Activated naive CD8-positive, alpha-beta T cell treated with anti-CD3 and anti-CD28 coated beads for 36 hours (primary cell): ENCODE measurements at places on chromosomes 6 and 20.

GRCh38 chr6:2918936-2919335 lies 15.8 kb upstream of the SERPINB9 start:
- no peak for DNase-seq

DNA sequence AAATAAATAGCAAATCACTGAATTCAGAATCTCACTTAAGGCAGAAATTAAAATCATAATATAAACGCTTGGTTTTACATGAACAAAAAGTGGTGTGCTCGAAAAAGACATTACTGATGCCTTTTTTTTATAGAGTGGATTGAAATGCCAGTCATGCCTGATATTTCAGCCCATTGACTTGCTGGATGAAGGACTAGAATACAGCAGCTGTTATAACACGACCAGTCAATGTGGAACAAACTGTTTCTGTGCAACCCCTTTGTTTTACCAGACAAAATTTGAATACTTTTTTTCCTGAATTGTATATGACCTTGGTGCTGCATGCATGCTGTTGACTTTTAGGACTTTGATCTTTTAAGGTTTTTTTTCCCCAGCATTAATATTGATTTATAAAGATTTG lies 150.0 kb downstream of the QKI start:
- DNase-seq = no peak

- no peak for DNase-seq
Observed at GRCh38 chr6:49087369-49087768, 375.7 kb downstream of the MMUT start.

- no peak for DNase-seq
Observed at GRCh38 chr6:64046746-64047208, 411.2 kb downstream of the PHF3 start.

DNA sequence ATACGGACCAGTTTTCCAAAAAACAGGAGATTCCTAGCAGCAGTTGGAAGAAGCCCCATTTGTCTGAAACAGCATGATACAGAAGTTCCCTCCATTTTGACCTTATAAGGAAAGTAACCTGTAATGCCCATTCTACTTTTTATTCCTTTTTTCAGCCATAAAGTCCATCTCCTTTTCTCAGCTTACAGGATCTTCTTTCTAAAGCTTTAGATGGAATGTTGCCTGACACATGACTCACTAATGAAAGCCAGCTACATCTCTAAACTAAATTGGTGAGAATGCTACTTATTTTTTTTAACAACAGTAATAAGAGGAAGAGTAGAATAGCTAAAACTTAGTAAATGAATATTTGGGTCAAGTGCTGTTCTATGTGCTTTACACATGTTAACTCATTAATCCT lies 234.1 kb downstream of the CDH26 start:
- no peak for DNase-seq

GRCh38 chr6:33770124-33770832 lies 18.7 kb downstream of the LEMD2 start:
- DNase-seq = no peak

DNA sequence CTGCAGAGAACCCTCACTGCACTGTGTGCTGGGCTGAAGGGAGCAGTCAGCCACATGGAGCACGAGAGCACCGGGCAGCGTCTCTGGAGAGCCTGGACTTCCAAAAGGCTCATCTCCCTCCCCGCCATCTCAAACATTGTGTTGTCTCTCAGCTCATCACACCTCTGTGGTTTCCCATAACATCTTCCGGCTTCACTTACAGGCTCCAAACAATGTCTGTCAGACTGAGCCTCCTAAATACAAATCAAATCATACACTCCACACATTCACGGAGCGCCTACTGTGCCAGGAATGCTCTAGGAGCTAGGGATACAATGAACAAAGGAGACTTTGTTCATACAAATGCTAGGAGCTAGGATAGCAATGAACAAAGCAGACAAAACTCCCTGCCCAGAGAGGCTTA lies 398.0 kb downstream of the RNGTT start:
- no peak for DNase-seq

DNA sequence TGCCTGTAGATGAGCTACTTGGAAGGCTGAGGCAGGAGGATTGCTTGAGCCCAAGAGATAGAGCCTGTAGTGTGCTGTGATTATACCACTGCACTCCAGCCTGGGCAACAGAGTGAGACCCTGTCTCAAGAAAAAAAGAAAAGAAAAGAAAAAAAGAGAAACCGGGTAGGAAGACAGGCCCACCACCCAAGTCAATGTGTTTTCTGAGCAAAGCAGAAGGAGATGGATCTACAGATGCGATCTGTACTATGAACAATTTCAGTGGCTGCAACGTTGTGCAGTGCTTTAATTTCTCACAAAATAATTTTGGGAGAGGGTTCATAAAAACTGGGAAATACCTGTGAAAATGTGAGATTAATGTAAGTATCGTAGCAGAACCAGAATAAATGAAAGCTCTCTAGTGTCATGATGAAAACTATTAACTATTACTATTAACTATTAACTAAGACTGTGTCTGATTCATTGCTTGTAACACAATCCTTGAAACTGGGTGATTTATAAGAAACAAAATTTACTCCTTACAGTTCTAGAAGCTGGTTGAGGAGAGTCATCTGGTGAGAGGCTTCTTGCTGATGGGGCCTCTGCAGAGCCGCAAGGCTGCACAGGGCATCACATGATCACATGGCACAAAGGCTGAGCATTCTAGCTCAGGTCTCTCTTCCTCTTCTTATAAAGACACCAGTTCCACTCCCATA lies 233.1 kb upstream of the ZNF217 start:
- no peak for DNase-seq

GRCh38 chr6:36752187-36752885 lies 54.7 kb downstream of the RAB44 start:
- DNase-seq = no peak

DNA sequence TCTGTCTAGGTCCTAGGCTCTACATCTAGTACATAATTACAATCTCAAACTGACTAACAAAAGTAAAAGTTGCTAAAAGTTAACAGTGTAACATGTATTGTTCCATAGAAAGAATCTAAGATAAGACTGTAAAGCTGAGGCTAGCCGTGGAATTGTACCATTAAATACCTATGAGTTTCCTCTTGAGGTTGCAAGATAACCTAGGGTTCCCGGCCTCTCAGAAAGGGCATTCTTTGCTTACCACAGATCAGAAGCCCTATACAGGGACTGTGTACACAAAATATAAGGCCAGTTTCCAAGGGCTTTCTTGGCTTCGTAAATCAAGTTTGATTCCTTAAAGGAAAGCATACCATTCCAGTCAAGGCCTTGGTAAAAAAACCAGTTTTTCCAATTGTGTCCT lies 11.5 kb upstream of the SLC52A3 start:
- no peak for DNase-seq

DNA sequence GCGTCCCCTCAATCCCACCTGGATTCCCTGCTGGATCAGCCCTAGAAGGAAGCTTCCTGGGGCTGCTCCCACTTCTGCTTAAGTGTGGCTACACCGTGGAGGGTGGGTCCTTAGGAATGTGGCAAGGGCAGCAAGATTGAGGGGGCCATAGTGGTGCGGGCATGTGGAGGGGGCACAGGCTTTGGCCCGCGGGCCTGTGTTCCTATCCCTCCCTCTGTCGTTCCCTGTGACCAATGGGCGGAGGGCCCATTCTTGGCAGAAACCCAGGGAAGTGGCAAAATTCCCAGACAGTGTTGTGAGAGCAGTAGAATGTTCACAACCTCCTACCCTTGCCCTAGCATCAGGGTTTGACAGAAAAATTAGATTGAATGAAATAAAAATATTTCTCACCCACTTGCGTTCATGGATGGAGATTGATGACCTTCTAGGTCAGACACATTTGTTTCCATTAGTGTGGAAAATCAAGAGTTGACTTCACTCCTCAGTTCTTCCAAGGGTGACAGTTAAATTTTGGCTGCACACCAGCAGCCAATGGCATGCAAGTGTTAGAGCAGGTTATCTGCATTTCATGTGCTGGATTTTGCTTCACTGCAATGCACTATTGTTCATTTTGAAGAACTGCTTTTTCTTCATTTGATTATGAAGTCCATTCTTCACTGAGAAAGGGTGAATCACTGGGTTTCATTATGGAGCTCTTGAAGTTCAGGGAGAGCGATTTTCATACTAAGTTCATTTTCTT lies 49.3 kb upstream of the AHI1 start:
- no peak for DNase-seq

GRCh38 chr6:129893640-129894039 lies 32.5 kb upstream of the TMEM244 start:
- DNase-seq = no peak

GRCh38 chr6:154123155-154123956 lies 84.3 kb downstream of the OPRM1 start:
- DNase-seq = no peak

DNA sequence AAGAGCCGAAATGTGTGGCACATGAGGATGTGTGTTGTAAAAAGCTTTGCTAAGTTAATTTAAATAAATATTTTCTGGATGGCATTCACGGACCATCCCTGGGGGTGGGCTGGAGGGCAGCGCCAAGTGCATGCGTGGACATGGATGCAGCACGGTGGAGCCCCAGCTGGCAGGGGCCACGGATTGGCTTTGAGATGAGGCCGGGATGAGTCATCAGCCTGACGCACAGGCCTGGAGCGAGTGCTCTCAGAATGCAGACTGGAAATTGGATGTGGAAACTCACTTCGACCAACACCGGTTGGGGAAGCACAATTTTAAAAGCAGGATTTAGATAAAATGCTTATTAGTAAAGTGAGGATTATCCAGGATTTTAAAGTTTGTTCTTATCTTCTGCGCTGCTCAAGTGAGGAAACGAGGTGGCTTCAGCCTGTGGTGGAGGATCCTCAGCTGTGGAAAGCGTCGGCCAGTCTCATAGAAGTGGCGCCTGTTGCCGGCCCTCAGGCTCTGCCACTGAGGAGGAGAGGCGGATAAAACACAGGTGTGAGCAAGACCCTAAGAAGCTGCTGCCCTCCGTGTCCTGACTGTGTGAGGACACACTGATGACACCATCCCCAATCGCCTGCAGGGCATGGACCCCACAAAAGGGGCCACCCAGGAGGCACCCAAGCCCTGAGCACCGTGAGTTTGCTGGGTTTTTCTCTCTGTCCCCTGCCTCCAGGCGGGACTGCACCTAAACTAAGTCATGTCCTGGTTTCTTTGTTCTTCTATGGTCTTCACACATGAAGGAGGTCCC lies 279.7 kb downstream of the CDH4 start:
- no peak for DNase-seq

DNA sequence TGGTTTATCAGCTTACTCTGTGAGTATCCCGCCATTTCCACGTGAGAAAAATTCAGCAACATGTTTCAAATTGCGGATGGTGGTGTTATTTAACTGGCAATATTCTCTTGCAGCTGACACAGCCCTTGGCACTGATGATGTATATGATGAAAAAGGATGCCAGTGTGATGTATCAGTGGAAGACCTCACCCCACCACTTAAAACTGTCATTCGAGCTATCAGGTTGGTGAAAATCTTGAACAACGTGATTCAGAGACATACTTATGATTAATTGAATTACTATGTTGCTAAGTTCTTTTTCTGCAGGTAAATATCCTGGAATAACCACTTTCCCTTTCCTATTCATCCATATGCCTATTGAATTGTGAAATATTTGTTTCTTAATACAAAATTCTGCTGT lies 55.7 kb downstream of the KHDC1L start:
- DNase-seq = no peak

- no peak for DNase-seq
Observed at GRCh38 chr20:17661121-17661744, 20.8 kb downstream of the RRBP1 start.

DNA sequence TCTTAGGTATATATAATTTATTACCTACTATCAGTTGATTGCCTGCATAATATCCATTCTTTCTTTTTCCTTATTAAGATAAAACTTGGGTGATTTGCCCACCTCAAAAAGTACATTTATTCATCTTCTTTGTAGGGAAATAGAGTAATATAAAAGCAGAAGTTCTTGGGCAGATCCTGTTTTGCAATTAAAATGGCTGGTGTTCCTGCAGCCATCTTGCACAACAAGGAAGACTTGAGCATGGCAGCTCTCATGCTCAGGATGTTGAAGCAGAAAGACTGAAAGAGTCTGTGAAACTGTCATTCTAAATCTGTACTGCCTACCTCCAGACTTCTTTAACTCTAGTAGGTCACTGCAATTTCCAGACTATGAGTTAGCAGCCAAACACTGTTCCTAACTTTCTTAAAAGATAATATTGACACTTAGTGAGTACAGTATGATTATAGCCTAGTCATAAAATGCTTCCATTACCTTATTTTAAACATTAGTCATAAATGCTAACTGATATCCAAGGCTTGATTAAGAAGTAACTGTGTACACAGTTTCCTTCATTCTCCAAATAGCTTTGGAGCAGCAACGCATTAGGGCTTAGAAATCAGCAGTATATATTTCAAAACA lies 24.6 kb upstream of the HTR1B start:
- DNase-seq = no peak

GRCh38 chr20:10427060-10427692 lies 6.8 kb downstream of the MKKS start:
- DNase-seq = peak; percentile 8

- DNase-seq = no peak
Observed at GRCh38 chr6:3789018-3789895, 37.7 kb upstream of the PXDC1 start.

DNA sequence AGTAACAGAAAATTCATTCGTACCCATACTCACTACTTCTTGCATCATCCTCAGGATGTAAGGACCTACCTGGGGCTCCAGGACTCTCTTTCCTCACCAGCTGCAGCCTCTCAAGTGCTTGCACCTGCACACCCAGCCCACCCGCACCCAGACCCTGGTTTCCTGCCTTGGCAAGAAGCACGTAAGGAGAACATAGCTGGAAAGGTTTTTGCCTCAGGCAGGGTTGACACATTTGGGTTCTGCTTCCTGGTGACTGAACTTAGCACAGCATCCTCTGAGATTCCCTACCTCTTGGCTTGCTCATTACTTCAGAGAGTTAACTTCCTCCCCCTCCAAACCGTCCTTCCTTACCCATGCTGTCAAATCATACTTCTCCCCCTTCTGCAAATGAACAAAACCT lies 556.9 kb downstream of the CD83 start:
- DNase-seq = no peak

DNA sequence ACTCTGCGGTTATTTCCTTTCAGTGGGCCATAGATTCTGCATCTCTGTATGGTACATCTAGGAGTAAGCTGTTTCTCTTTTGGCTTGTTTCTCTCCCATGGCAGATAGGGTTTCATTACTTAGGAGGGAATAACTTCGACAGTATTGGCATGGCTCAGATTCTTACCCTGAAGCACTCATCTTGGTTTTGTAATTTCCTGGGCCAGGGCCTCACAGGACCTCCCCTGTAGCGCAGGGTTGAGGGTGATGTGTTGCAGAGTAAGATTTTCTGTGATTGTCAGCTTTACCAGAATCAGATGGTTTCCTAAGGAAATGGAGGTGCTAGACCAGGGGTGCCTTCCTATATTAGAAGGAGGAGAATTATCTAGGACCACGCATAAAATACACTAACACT lies 78.3 kb downstream of the STXBP5 start:
- DNase-seq = no peak

- DNase-seq = no peak
Observed at GRCh38 chr6:160505970-160506369, 157.8 kb downstream of the SLC22A3 start.

DNA sequence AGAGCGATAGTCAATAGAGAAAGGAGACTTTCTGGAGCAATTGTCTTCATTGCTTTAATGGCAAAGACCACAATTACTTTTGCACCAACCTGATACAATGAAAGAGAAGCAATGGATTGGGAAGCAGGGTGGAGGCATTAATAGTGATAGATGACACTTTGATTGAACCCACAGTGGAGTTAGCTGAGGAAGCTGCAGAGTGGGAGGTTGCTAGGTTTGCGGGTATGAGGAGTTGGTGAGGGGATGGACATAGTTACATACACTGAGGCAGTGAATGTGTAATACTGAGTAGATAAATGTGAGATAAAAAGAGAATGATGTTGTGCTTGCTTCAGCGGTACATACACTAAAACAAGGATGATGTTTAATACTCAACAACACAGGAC lies 91.9 kb downstream of the AKAP7 start:
- no peak for DNase-seq

- DNase-seq = no peak
Observed at GRCh38 chr6:149325648-149326236, 8.2 kb downstream of the TAB2 start.
